ENCODE measurements at places on chromosomes 7 and 10.

DNA sequence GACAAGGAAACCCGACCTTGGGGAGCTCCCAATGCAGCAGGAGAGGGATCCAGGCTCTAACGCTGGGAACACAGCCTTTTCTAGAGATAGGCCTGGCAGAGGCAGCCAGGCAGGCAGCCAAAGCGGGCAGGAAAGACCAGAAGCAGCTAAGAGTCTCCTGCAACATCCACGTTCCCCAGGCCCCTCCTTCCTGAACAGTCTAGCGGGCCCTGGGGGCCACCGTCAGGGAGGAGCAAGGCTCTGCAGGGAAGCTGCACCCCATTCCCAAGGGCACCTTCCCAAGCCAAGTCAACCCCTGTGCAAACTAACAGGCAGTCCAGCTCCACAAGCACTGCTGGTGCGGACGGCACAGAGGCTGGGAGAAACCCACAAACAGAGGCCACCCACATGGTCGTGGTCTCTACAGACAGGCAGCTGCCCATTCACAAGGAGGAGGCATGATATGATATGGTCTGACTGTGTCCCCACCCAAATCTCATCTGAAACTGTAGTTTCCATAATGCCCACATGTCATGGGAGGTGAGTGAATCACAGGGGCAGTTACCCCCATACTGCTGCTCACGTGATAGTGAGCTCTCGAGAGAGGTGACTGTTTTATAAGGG, 115.7 kb downstream of the MAD1L1 start:
- no peak for DNase-seq

GRCh38 chr7:143948733-143949132, 5.9 kb upstream of the OR2F1 start:
- DNase-seq, result no peak

- no peak for DNase-seq
Observed at GRCh38 chr10:132549371-132549770, 11.8 kb downstream of the INPP5A start.

DNA sequence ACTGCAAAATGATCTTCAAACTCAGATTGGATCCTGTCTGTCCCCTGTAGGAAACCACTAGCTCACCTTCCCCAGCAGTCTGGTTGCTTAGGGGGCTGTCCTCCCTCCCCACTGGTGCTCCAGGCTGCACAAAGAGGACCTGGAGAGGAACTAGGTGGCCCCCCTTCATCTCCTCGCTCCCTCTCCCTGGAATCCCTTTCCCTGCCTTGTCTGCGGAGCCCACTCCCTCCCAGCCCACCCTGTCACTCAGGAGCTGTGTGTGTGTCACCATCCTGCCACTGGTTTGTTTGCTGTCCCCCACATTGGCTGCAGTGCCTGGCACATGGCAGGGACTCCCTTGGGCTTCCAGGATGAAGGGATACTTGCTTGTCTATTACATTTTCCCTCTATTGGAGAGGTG, 35.5 kb upstream of the ZMIZ2 start:
- DNase-seq, result no peak

GRCh38 chr7:38318803-38319416, 45.5 kb upstream of the TARP start:
- no peak for DNase-seq

DNA sequence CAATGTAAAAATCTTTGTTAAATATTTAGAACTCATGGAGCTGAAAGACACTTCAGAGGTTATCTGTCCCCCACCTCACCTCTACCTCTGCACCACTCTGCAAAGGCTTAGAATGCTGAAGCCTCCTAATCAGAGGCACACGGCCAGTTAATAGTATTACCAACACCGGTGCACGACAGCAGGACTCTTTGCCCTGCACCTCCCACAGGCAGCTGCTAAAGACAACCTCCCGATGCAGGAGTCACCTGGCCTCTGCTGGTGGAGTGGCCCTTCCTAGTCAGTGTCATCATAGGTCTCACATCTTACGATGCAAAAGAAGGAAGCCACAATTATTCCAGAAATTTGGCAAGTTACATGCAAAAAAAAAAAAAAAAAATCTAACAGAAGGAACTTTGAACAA, 66.6 kb upstream of the MGMT start:
- no peak for DNase-seq

GRCh38 chr10:35743851-35744250, 101.8 kb upstream of the FZD8 start:
- DNase-seq, result no peak

- no peak for DNase-seq
Observed at GRCh38 chr10:81784111-81784597, 90.8 kb upstream of the NRG3 start.

- DNase-seq, result no peak
Observed at GRCh38 chr10:89076120-89076519, 85.5 kb downstream of the FAS start.

DNA sequence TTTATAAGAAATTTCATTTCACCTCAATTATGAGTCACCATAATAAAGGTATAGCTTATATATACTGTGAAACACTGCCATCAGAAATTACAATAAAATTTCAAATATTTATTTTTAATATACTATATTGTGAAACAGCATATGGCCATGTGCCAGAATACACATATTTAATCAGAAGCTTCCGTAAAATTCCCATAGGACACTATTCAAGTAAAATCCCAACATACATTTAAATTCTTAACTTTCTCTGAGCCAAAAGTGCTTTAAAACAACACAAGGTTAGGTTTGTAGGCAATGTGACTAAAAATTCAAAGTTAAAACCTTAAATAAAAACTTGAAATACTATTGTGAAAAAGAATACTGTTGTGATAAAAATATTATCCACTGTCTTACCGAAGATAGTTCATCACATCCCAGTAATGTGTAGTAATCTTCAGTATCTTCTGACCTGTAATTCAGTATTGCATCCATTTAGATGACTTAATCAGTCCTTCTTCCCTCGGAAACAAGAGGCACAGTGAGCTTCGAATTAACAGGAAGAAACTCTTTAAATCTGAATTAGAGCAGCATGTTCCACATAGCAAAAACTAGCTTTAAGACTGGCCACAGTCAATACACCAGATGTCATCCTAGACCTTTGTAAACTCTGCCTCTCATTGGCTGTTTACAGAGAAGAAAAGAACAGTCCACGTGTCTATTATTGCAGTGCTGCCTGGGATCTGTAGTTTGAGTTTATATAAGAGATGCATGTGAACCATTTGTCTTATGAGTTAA, at the start of gene DNAJC12:
TSS of gene DNAJC12 (minus strand) at position 648 of the 774 bp plus-strand sequence. CDS start at position 471, 177 bp downstream.
- no peak for DNase-seq

GRCh38 chr7:124758327-124758726, 7.3 kb downstream of the GPR37 start:
- DNase-seq, result no peak

DNA sequence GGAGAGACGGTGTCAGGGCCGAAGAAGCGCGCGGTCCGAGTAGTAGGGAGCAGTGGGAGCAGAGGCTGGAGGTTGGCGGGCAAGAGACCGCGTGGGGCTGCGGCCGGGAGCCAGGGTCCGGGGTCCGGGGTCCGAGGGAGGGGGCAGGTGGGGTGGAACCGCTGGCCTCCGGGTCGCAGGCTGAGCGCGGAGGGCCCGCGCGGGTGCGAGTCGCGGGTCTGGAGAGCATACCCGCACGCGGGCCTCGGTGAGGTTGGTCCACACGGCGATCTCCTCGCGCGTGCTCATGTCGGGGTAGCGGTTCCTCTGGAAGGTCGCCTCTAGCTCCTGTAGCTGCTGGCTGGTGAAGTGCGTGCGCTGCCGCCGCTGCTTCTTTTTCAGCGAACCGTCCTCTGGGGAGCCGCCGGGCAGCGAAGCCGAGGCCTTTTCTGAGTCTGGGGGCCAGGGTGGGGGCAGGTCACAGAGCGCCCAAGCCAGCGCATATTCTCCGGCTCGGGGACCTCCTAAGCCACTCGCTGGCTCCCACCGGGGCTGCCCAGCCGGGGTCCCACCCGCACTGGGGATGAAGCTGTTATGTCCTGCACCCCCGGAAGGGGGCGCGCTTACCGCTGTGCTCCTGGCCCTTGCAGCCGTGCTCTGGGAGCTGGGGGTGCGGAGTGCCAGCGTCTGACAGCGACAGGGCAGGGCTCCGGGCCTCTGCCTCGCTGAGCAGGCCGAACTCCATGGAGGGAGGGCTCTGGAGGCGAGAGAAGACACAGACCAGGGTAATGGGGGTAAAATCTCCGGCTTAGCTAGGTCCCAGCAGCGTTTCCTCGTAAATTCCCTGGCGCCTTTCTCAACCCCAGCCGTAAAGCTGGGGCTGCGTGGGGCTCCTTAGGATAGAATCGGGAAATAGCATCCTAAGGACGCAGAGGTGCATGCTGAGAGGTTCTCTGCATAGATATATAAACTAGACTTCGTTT, 5.5 kb downstream of the ELOVL3 start:
- DNase-seq, result no peak

DNA sequence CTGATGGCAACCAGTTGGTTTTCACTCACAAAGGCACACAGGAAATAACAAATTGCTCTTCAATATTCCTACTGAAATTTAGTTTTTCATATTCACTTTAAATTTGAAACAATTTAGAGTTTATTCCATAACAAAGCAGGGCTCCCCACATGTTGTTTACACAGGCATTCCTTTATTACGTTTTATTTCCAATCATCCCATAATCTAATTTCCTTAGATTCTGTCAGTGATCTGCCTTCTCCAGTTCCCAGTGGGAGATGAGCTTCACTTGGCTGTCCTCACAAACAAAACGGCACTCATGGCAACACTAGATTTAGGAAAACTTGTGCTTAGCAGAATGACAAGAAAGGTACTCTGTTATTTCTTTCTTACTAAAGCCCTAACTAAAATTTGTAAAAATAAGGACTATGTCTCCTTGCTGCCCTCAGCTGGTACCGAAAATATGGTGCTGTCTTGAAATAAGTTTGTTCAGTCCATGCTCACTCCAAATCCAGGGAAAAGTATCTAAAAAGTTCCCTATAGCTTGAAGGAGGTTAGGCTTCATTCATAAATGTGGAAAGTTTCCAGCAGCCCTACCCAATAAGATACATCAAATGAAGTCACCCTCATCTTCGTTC, 23.0 kb downstream of the PHYH start:
- no peak for DNase-seq

- no peak for DNase-seq
Observed at GRCh38 chr10:26087666-26088065, 128.9 kb upstream of the GAD2 start.

DNA sequence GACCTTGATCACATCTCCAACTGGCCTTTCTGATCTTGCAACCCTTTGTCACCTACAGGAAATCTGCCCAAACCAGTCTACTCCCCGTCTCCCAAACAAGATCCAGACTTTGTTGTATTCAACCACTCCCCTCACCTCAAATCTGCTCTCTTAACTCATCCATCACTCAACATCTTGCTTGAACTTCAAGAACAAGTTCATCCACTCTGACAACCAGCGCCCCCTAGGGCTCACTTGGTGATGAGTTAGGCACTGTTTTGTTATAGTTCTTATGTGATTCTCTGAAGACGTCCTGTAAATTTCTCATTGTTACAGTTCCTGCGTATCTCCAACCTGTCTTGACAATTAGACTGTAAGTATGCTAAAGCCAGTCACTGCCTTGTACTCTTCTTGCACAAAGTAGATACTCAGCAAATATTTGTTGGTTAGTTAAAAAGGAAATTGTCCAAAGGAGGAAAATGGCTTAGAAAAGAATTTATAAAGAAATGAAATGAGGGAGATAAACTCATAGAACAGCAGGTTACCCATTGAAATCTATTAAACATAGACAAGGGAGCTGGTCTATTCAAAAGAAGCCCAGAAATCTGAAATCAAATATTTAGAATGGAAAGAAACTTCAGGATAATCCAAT, 5.3 kb downstream of the FRMD4A start:
- DNase-seq, result peak; percentile 3

GRCh38 chr7:20521243-20521642, 94.2 kb upstream of the ABCB5 start:
- DNase-seq, result no peak

DNA sequence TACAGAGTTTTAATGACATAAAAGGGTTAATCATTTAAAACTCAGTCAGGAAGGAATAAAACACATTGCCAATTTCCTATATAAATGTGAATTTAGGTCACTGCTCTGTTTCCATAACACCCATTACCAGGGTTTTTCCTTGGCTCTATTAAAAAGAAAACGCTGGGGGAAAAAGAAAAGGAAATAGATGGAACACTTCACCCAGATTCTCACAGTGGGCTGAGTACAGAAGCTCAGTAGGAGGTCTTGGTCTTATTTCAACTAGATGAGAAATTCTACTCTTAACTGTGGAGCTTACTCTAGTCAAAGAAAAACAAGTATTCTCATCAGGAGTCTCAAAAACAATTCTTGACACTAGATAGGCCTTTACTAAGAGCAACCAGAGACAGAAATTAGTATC, 36.5 kb downstream of the GLUD1 start:
- DNase-seq, result no peak

GRCh38 chr7:55207436-55208125, 157.6 kb upstream of the LANCL2 start:
- DNase-seq, result no peak

DNA sequence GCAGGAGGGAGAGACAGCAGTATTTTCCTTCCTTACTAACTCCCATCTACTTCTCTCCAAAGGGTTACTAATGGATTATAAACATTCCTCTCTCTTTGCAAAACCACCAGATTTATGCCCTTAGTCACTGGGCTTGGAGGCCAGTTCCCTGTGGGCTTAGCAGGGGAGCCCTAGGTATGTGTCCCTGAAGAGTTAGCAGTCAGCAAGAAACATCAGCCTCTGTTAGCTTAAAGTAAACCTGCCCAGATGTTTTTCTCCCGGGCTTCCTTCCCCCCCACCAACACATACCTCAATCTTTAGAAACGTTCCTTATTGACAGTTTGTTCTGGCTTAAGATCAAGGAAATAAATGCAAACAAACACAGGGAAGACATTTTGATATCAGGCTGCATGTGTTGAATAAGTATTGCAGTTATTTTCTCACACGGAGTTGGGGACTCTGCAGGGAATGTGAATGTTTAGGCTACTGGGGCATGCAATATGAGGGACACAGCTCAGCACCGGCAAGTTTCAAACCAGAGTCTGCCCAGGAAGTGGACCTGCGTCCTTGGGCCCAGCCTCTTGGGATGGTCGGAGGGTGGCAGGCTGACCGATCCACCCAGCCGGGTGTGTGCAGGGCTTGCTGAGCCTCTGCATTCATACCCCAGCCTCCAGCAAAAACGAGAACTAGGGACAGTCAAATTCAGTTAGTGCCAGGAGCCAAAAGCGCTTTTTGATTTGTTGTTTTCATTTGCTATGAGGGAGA, 252.0 kb upstream of the GRB10 start:
- no peak for DNase-seq

GRCh38 chr10:122149561-122150505, 121.3 kb upstream of the BTBD16 start:
- no peak for DNase-seq

- DNase-seq, result no peak
Observed at GRCh38 chr7:44196450-44196872, 4.3 kb upstream of the YKT6 start.

GRCh38 chr10:119341459-119342301, 134.3 kb downstream of the GRK5 start:
- DNase-seq, result peak; percentile 22

DNA sequence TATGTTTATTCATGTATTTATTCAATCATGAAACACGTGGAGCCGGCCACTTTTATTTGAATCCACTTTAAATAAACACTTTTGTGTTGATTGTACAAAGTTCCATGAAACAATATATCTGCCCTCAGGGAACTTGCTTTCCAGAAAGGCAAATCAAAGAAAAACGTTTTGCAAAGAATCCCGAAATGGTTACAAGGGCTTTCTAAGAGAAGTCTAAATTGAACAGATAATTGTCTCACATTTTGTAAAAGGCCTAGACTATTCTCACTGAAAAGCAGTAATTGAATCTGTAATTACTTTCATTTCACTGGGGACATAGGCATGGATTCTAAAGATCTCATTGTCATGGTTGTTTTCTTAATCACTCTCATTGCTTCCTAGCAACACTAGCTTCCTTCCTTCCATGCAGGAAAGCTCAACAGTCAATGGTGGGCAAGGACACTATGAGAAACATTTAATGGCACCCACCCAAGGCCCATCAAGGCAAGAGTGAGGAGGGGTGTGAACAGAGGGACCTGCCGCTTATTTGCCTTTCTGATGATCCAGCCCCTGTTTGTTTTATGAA, 622.4 kb upstream of the C7orf33 start:
- DNase-seq, result no peak
